ENCODE measurements at places on chromosomes 12 and 14.

DNA sequence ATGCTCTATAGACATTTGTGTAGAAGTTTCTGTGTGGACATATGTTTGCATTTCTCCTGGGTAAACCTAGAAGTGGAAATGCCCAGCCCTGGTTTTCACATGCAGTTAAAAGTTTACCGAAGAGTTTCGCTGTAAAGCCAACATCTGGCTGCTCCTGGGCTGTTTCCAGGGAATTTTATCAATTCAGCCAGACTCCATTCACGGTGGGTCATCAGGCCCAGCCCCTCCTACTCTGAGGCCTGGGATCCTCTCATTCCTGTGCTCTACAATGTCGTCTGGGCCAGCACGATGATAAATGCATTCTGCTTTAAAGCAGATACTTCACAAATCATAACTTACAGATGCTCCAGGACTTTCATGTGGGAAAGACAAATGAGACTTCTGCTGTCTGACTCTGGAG lies 7.1 kb downstream of the NUAK1 start:
- no peak for DNase-seq

GRCh38 chr12:25994901-25995625 lies 36.6 kb downstream of the RASSF8 start:
- no peak for DNase-seq

DNA sequence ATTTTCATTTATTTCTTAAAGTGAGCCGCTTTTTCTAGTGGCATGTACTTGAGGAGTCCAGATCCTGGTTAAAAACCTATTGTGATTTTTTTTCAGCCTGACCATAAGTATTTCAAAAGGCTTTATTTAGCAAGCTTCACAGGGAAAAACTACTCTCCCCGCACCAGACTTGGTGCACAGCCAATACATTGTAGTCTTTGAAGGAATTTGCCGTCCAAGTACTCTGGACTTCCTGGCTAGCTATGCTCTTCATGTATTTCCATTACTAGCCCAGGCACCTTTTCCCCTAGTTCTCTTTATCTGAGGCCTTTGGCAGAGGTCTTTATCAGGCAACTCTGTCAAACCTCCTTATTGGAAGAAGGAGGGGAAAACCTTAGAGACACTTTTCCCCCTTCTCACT lies 234.7 kb downstream of the CCDC91 start:
- no peak for DNase-seq

DNA sequence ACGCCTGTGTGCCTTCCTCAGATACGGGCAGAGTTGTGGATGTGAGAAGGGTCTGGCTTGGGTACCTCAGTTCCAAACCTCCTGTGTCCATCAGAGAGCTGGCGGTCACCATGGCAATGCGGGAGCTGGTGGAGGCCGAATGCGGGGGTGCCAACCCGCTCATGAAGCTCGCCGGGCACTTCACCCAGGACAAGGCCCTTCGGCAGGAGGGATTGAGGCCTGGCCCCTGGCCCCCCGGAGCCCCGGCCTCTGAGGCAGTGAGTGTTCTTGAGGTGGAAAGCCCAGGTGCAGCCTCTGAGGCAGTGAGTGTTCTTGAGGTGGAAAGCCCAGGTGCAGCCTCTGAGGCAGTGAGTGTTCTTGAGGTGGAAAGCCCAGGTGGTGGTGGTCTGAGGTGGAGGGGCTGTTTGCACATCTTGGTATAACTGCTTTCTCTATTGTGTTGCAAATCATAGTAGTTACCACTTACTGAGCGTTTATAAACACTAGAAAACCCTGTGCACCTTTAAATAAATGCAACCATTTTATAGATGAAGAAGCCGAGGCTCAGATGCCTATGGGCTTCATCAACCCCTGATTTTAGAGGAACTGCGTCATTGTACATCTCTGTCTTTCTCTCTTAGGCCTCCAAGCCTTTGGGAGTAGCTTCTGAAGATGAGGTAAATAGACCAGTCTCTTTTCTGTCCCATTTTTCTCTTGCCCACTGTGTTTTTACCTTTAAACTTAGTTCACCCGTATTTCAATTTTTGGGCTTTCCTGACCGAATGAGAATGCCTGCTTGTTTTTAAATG lies 976 bp downstream of the PEX5 start:
- DNase-seq: no peak

GRCh38 chr12:2017546-2018337 lies 13.5 kb upstream of the DCP1B start:
- DNase-seq: no peak

DNA sequence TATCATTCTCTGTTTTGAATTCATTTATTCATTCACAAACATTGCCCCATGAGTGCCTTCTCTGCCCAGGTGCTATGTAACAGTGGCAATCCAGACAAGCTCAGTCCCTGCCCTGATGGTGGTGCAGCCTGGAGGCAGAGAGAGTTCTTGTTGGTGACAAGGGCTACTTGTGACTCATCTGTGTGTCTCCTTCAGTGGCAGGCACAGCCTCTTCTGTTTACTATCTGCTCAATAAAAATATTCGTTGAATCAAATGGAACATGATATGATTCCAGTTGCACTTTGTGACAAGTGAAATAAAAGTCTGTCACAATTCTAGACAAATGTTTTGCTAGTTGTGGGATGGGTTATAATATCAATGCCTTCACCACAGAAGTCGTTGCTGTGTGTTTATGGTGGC lies 20.6 kb upstream of the CPM start:
- DNase-seq: no peak

- no peak for DNase-seq
Observed at GRCh38 chr12:117980616-117981015, 11.8 kb upstream of the KSR2 start.

DNA sequence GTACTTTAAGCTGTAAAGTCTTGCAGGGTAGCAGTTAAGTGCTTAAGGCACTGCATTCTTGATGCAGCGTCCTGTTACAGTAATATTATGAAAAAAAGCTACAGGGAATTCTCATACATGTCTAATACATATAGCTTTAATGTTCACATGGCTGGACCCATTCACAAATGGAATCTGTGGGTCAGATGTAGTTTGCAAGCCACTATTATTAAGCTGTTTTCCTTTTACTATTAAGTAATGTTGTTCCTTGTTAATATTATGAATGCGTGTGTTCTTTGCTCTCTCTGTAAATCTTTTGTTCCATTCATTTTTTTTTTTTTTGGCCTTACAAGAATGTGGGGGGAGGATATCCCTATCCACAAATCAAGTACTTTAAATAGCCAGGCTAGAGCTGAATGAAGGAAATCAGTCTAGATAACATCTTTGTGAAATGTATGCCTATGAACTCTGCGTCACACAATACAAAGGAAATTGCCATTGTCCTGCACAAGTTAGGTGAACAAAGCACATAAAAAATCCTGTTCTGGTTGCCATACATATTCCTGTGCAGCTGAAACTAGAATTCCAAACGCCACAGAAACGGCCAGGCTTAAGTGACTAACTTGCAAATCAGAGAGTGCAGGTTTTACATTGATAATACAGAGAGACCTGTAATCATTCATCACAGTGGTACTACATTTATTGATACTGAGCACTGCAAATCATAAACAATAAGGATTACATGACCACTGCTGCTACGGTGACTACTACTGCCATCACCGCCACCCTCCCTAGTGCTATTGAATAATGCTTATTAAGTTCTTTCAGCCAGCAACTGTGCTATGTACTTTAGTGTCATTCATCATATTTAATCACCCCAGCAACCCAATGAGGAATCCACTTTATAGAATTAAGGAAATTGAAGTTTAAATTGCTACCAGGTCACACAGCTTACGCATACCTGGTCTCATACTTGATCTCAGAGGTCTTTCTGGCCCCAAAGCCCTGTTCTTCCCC lies 111.9 kb downstream of the HMGA2 start:
- no peak for DNase-seq

- DNase-seq: no peak
Observed at GRCh38 chr12:52600475-52600874, 788 bp downstream of the KRT72 start.

- DNase-seq: no peak
Observed at GRCh38 chr14:66804141-66804540, 296.2 kb downstream of the GPHN start.

DNA sequence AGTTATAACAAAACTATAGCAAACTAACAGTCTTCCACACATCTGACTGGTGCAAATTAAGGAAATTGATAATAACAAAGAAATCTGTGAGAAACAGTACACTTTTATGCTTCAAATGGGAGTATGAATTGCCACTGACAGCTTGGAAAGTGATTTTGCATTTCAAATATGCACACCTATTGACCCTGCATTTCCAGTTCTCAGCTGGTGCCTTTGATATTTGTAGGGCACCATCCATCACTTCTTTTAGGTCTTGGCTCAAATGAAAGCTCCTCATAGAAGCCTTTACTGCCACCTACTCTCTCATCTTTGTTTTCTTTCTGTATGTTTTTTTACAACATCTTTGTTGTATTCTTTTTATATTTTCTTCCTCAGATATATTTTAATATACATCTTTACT lies 125.1 kb downstream of the ST8SIA1 start:
- DNase-seq: no peak

DNA sequence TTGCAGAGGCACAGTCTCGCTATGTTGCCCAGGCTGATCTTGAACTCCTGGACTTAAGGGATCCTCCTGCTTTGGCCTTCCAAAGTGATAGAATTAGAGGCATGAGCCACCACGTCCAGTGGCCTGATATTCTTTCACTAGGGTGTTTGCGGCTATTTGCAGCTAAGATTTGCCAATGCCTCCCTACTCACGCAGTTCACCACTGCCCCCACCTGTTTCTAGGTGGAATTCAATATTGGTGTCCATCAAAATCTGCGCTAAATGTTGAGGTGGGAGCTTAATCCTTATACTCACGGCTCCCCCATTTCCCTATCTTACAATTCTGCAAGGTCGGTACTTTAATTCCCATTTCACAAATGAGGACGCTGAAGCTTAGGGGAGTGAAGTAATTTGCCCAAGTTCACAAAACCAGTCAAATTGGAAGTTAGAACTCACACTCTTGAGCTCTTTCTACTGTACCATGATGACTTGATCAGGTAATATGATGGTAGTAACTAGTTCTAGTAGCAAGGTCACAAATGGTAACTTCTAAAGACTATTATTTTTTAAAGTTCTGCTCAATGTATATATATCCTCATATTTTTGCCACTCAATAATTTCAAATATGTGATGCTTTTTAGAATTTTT lies 22.1 kb upstream of the LRRC9 start:
- no peak for DNase-seq

DNA sequence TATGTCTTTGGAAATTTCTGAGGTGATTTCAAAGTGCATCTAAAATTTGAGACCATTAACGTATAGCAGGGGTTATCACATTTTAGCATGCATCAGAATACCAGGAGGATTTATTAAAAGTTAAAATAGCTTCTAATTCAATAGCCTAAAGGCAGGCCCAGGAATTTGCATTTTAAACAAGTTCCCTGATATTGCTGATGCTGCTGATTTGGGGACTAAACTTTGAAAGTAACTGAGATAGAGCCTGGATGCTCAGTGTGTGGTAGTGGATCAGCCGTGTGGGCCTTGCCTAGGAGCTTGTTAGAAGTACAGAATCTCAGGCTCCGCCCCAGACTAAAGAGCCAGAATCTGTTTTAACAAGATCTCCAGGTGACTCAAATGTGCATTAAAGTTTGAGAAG lies 375.0 kb upstream of the FBXO33 start:
- DNase-seq: no peak

GRCh38 chr12:18358930-18359329 lies 97.6 kb downstream of the PIK3C2G start:
- no peak for DNase-seq

- DNase-seq: no peak
Observed at GRCh38 chr14:37131205-37131604, 41.2 kb downstream of the SLC25A21 start.

DNA sequence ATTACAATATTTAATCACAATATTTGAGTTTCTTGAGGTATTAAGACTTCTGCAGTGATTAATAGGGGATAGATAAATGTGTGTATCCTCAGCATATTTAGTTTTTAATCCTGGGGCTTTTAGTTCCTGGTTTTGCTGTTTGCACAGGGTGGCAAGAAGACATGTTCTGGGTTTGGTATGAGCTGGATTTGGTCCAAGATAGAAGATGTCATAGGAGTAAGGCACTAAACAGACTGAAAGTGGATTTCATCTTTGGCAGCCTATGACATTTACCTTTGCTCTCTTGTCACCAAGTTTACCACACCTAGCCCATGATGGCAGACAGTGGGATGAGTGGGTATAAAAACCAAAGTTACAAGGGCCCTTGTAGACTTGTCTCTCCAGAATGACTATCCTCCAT lies 168.2 kb downstream of the LRRK2 start:
- no peak for DNase-seq

- no peak for DNase-seq
Observed at GRCh38 chr14:52514046-52514811, 38.1 kb downstream of the TXNDC16 start.

GRCh38 chr12:62763312-62763711 lies 171.6 kb downstream of the PPM1H start:
- DNase-seq: no peak
